ENCODE measurements at places on chromosomes 16 and 17. TPM values are rescaled to one million over a fixed set of nuclear protein-coding genes. Genes with fewer than 3 reads are reported as not detected.

- no peak overlapping the region for H3K4me3 ChIP-seq
- DNase-seq = no peak
- H3K36me3 ChIP-seq = no peaks in the 10 kb centered on the region
- H3K4me1 ChIP-seq = no peaks in the 10 kb centered on the region
- H3K27me3 ChIP-seq = no peaks in the 10 kb centered on the region
- H3K27ac ChIP-seq = no peak overlapping the region
Measured at GRCh38 chr17:81126281-81127132, 38.8 kb upstream of the PVALEF start.

DNA sequence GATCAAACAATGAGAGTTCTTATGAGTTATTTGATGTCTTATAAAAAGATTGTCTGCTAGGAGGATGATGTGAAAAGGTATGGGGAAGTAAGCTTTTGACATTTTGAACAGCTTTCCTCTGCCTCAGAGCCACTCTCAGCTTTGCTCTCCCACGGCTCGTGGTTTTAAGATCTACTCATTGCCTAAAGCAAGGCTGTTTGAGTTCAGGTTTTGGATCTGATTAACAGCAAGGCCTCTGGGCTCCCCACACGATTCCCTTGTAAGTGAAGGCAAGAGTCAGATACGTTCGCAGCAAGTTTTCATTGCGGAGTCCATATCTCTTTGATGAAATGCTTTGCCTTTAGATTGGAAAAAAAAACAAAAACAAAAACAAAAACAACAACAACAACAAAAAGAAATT, 515.0 kb upstream of the SALL1 start:
- no peaks in the 10 kb centered on the region for H3K4me1 ChIP-seq
- DNase-seq = no peak
- H3K36me3 ChIP-seq = no peaks in the 10 kb centered on the region
- H3K27me3 ChIP-seq = no peaks in the 10 kb centered on the region
- H3K27ac ChIP-seq = no peak overlapping the region

DNA sequence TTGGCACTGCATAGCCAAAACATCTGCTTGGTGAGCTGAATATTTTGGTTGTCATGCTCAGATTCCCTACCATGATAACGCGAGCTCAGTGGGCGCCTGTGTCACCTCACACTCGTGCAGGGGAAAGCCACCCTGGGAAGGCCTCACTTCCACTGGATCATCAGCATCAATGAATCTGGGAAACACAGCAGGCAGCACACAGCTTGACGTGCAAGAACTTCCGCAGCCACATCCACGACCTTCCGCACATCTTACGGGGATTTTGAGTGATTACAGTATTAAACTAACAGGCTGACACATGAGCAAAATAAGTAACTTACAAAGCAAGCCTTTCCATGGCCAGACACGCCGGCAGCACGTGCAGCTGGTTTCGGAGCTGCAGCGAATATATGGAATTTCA, 54.7 kb upstream of the FOXF1 start:
- no peak overlapping the region for H3K4me3 ChIP-seq
- DNase-seq = no peak
- H3K27me3 ChIP-seq = peaks cover 23% of the 10 kb centered on the region
- H3K36me3 ChIP-seq = no peaks in the 10 kb centered on the region

DNA sequence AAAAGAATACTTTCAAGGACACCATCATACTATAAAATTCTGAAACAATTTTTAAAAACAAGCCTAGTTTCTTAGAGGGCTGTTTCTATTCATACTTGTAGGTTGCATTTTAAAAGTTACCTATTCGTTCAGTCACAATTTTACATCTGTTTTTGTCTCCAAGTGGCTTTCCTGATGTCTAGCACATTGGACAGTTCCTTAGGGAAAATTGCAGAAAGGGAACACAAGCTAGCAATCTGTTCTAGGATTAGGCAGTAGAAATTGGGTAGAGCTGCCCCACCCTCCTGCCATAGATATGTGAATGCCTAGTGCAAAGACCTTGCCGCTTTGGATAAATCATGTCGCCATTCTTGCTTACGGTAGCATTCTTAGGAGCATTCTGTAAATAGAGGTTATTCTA, 358.9 kb downstream of the RBFOX1 start:
- no peak for DNase-seq
- no peaks in the 10 kb centered on the region for H3K27me3 ChIP-seq
- H3K36me3 ChIP-seq = no peaks in the 10 kb centered on the region
- no peak overlapping the region for H3K4me3 ChIP-seq
- H3K4me1 ChIP-seq = no peaks in the 10 kb centered on the region

DNA sequence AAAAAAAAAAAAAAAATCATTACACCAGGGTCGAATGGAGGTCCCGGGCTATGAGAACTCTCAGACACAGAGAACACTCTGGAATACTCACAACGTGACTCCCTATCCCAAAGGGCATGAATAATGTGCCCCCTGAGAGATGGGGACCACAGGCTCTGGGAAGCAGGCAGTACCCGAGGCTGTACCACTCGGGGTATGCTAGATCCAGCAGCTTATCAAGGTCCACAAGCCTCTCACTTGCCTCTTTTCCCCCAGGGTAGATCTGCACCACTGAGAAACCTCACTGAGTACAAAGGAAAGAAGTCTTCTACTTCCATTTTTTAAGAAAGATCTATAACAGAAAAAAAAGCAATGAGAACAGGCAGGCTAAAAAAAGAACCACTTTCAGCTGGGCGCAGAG, 40.5 kb downstream of the WDR59 start:
- H3K4me1 ChIP-seq = no peaks in the 10 kb centered on the region
- H3K36me3 ChIP-seq = peaks cover 8% of the 10 kb centered on the region
- H3K27ac ChIP-seq = no peak overlapping the region
- H3K27me3 ChIP-seq = no peaks in the 10 kb centered on the region

The CLN3 gene
- 30.1 TPM for total RNA-seq

The CBX2 gene
- total RNA-seq = 5.6 TPM

The DYNLRB2 gene
- 1.5 TPM for total RNA-seq

The CENPT gene
- 59.4 TPM for total RNA-seq
